ENCODE measurements at places on chromosomes 13 and 19. TPM values are rescaled to one million over a fixed set of nuclear protein-coding genes. Genes with fewer than 3 reads are reported as not detected.

The SHISA2 gene
- total RNA-seq, result 149 TPM

The FRY gene
- total RNA-seq, result 59.0 TPM

The ZSCAN22 gene
- total RNA-seq, result 2.6 TPM

The CYSLTR2 gene
- under 0.01 TPM for total RNA-seq

The CGB5 gene
- total RNA-seq, result not detected

The NDUFA3 gene
- 7.8 TPM for total RNA-seq

The GRAMD1A gene
- 17.7 TPM for total RNA-seq

The CLEC11A gene
- 11.5 TPM for total RNA-seq

The DLEU7 gene
- total RNA-seq, result under 0.01 TPM

The FAM216B gene
- not detected for total RNA-seq

The C5AR2 gene
- 0.52 TPM for total RNA-seq

The NBEA gene
- total RNA-seq, result 23.5 TPM

The F10 gene
- 33.9 TPM for total RNA-seq

The ZNF221 gene
- total RNA-seq, result 6.3 TPM

The TYK2 gene
- 38.1 TPM for total RNA-seq

The ZNF285 gene
- total RNA-seq, result 7.3 TPM

The SGCG gene
- 60.0 TPM for total RNA-seq

The GRK1 gene
- total RNA-seq, result not detected

The SELENOV gene
- not detected for total RNA-seq

The RHPN2 gene
- total RNA-seq, result 0.52 TPM

The CCDC70 gene
- total RNA-seq, result not detected

The LILRA2 gene
- total RNA-seq, result 1.0 TPM

The ZNF835 gene
- total RNA-seq, result 3.1 TPM

The HRC gene
- total RNA-seq, result 78.3 TPM

The MATK gene
- 0.52 TPM for total RNA-seq

The CCDC169 gene
- total RNA-seq, result 2.1 TPM

The LINGO3 gene
- not detected for total RNA-seq

The LAIR1 gene
- 8.4 TPM for total RNA-seq
